Endodermal cell (in vitro differentiated cells): ENCODE measurements at places on chromosomes 1 and 21. TPM values are rescaled to one million over a fixed set of nuclear protein-coding genes. Genes with fewer than 3 reads are reported as not detected.

Gene HMGB4
- not detected in 2 replicates for total RNA-seq

DNA sequence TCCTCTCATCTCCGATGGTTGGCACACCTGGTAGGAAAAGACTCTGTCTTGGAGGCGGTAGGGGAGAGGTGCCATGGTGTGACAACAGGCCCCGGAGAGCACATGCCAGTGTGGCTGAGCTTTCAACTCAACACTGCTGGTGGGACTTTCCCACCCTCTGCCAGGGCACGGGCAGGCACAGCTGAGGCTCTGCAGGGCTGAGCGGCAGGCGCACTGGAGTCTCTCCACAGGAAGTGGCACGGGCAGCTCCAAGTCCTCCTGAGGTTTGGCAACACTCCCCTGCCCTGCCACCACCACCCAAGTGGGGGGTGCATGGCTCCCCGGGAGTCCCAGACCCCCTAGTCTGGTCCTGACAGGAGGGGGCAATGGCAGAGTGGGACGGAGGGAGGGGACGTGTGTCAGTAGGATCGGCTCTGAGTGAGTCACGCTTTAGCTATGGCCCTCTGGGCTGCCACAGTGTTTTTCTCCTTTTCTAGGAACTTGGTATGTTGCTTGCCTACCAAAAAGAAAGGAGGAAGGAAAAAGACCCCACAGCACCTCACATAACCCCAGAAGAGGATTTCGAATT lies 27.3 kb upstream of the EVA1B start:
- peaks cover 74% of the 10 kb centered on the region for H3K36me3 ChIP-seq
- peak overlapping the region; percentile 86 for H3K27ac ChIP-seq
- H3K27me3 ChIP-seq, result no peaks in the 10 kb centered on the region
- H3K4me1 ChIP-seq, result no peaks in the 10 kb centered on the region
- no peak overlapping the region for H3K4me3 ChIP-seq
- no peak for DNase-seq

DNA sequence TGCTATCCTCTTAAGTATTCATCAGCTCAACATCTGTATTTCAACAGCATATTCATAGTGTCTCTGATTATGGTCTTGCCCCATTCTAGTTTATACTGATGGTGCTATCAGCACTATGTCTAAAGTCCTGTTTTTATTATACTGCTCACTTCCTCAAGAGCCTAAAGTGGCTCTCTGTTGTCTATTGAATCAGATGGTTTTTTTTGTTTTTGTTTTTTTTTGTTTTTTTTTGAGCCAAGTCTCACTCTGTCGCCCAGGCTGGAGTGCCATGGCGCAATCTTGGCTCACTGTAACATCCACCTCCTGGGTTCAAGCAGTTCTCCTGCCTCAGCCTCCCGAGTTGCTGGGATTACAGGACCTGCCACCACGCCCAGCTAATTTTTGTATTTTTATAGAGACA lies 6.1 kb downstream of the STX12 start:
- H3K27ac ChIP-seq, result no peak overlapping the region
- no peak overlapping the region for H3K4me3 ChIP-seq
- H3K27me3 ChIP-seq, result no peaks in the 10 kb centered on the region
- DNase-seq, result no peak

Gene TTC34
- 2.5 and 3.1 TPM in 2 replicates for total RNA-seq

Gene CYP4A22
- total RNA-seq, result 0.35 TPM in 1 of 3 replicates, not detected in the others

GRCh38 chr1:162605225-162605927 lies 26.9 kb upstream of the DDR2 start:
- no peak overlapping the region for H3K4me3 ChIP-seq
- H3K4me1 ChIP-seq, result no peaks in the 10 kb centered on the region
- H3K27me3 ChIP-seq, result no peaks in the 10 kb centered on the region
- DNase-seq, result no peak
- H3K36me3 ChIP-seq, result peaks cover 26% of the 10 kb centered on the region
